ENCODE measurements at places on chromosomes 6 and 20. TPM values are rescaled to one million over a fixed set of nuclear protein-coding genes. Genes with fewer than 3 reads are reported as not detected.
A peak's percentile ranks its signal among the peaks of the same experiment; 100 is the strongest.

- DNase-seq, result no peak
Observed at GRCh38 chr20:22949331-22950109, 85.6 kb upstream of the SSTR4 start.

DNA sequence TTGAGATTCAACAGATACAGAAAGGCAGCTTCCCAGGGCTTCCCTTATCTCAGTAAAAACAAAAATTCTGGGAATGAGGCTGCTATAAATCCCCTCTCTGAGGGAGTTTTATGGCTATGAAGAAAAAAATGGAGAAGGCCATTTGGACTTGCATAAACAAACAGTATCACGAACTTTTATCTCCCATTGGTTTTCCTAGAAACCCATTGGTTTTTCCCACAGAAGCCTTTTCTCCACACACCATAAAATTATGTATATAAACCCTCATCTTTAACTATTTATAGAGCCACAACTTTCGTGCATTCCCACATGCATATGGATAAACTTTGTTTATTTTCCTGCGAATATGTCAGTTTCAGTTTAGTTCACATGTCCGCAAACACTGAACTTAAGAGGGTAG is 36.2 kb upstream of the BTBD3 start:
- DNase-seq, result no peak

DNA sequence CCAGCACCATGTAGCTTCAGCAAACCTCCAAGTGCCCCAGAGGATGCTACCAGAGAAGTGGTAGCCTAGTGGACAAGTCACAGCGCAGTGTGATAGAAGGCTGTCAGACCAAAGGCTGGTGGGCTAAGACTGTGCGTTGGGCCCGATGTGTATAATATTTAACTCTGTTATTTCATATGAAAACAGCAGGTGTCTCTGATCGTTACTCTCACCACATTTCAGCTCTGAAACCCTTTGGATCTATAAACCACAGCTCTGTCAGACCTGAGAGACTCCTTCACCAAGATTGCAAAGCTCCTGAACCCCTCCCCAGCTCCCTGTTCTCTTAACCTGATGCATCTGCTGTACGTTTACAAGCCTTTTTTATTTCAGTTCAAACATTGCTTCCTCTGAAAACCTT is 43.8 kb downstream of the ISM1 start:
- no peak for DNase-seq

DNA sequence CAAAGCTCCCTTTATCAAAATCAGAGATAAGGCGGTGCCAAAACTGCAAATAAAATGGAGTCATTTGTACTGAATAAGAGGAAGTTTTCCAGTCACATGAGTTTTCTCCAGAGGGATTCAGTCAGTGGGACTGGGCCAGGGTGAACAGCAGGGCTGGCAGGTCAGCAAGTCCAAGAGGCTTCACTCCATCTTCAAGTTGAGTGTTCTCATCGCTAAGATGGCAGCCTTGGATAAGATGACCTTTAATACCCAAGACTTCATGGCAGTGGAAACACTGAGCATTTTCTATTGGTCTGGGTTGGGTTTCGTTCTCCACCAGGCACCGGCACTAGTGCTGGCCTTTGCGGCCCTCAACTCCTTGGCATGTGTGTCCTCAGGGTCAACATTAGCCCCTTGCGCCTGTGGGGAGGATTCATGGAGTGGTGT is 29.3 kb upstream of the IGF2R start:
- DNase-seq, result no peak

GRCh38 chr20:51444467-51444866 is 98.1 kb downstream of the NFATC2 start:
- no peak for DNase-seq

GRCh38 chr6:98824162-98824901 is 10.0 kb upstream of the POU3F2 start:
- no peak for DNase-seq

GRCh38 chr6:41976794-41977484 is 35.3 kb upstream of the CCND3 start:
- no peak for DNase-seq

DNA sequence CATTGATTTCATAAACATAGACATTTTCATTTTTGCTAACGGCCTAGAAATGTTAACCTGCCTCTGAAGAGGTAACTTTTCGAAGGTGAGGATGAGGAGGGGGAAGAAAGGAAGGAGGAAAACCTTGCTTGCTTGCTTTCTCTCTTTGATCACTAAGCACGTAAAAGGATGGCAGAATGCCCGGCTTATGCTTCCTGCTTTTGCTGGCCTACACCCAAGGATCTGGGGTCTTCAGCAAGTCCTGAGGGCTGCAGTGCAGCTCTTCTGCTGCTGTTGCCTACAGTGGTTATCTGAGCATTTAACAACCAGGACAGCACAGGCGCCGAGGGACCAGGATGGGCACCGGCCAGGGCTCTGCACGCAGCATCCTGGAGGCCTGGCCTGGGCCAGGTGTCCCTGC is 150.8 kb upstream of the TAB2 start:
- DNase-seq, result no peak

DNA sequence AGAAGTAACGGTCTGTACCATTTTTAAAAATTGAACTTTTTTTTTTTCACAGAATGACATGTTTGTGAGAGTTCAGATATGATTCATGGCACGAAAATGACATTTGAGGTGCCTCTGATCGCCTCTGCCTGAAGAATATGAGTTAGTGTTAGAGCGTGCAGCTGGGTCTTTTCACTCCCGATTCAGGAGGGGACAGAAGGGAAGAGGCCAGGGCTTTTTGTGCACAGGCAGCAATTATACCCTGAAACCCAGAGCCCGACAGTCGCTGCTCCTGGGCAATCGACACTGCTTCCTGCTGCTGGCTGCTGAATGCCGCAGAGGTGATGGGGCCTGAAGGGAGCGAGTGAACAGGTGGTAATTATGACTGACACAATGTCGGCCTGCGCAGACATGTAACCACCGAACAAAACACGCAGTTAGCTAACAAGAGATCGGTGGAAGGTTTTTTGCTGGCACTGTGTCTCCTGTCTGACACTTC is 652.0 kb upstream of the NOX3 start:
- no peak for DNase-seq

GRCh38 chr20:62980970-62981369 is 25.8 kb downstream of the BHLHE23 start:
- no peak for DNase-seq

DNA sequence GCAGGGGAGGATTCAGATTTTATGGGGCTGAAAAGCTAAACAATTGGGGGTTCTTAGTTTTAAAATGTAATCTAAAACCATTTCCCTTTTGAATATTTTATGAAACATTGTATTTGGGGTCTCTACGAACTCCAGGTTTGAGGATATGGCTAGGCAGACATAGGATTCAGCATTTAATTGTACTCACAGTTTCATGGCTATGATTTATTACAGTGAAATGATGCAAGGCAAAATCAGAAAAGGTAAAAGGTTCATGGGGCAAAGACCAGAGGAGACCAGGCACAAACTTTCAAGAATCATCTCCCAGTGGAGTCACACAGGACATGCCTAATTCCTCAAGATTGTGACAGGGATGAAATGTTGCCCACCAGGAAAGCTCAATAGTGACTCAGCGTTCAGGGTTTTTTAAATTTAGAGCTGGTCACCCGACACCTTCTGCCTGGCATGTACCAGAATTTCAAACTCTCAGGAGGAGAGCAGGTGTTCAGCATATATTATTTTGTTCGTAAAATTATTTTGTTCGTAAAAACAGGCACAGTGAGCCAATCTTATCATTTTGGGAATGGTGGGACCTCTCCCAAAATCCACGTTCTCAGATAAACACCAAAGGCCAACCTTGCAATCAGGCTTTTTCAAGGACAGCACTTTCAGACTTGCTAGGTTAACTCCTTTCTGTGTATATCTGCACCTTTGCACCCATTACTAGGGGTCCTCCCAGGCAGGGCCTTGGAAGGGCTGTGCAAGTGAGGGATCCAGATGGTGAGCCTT is 270.3 kb downstream of the NKAIN2 start:
- no peak for DNase-seq

DNA sequence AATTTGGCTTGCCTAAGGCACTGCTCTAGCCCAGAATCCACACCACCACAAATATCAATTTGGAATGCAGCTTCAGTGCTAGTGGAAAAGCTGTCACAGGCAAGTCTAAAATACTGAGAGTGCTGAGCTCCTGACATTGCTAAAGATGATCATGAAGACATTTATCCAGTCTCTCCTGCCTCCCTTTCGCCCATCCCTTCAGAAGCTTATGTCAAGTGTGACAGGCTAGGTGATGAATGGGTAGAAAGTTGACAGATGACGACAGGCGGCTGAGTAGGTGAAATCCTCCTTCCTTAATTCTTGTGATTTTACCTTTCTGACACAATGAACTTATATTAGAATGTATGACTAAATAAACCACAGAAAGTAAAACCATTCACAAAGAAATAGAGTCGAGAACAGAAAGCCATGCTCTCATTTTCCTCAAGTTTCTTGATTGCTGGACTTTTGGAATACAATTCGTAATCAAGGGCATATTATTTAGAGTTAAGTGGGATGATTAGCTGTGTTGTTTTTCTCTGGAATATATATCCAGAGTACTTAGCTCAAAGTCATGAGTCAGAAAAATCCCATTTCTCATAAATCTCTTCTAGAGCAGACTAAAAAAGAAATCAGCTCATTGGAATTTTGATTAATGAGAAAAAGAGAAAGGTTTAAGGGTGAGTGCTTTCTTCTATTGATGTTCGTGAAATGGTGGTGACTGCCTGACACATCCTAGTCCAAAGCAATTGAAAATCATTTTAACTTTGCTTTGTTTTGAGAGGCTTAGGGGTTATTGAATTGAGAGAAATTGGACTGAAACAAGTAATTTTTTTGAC is 1228.2 kb upstream of the CITED2 start:
- DNase-seq, result no peak

GRCh38 chr6:88499436-88499835 is 333.3 kb upstream of the CNR1 start:
- DNase-seq, result no peak

GRCh38 chr6:39934131-39934757 is at the start of gene MOCS1:
TSS of gene MOCS1 (minus strand) at chr6:39934462. CDS start at chr6:39934417, 45 bp downstream.
- peak; percentile 68 for DNase-seq

DNA sequence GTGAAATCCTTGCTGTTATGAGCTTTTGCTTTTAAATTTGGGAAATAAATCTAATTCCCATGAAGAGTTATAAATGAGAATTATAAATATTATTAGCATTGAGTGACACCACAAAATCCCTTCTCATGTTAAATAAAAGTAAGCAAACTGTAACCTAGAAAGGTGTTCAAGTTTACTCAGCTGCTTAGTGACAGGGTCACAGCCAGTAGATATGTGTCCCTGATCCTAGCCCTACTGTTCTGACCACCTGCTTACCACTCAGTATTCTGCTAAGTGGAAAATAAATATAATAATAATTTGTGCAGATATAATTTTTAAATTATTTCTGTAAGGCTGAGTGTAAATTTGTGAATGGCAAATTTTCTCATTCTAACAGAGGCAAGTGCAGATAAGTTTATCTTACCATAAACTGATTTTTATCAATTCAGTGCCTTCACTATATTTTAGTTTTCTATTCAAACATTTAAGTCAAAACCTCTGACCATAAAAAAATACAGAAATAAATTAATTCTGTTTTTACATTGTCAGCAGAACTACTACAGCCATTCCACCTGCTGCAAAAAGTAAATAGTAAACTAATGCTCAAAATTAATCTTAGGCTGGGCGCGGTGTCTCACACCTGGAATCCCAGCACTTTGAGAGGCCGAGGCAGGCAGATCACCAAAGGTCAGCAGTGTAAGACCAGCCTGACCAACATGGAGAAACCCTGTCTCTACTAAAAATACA is 118.2 kb downstream of the TENT5A start:
- DNase-seq, result no peak

GRCh38 chr6:12075067-12075563 is 63.0 kb downstream of the HIVEP1 start:
- DNase-seq, result no peak

DNA sequence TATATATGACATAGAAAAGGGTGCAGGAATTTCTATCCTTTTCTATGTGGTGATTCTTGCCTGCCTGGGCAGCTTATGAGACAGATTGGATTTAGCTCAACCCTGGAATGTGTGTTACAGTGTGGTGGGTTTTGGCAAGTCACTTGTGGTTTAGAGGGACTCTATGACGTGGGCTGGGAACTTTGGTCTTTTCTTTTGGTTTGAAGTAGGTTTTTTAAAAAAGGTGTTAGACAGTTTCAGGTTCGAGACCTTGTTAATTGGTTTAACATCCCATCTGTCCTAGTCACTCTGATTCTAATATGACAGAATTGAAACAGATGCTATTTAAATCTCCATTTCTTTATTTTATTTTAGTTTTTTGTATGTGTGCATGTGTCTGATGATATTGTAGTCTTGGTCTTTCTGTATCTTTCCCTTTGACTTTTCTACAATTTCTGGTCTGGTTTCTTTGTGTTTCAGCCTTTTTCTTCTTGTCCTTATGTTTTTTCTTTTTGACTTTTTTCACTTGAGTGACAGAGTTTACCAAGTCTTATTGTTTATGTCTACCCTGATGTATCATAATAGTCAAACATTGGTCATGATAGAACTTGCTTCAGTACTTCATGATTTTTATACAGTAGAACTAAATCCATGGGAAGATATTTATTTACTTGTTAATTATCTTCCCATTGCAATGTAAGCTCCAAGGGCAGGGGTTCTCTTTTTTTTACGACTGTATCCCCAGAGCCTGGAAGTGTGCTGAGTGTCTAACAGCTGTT is 174.3 kb downstream of the CDKAL1 start:
- DNase-seq, result no peak

DNA sequence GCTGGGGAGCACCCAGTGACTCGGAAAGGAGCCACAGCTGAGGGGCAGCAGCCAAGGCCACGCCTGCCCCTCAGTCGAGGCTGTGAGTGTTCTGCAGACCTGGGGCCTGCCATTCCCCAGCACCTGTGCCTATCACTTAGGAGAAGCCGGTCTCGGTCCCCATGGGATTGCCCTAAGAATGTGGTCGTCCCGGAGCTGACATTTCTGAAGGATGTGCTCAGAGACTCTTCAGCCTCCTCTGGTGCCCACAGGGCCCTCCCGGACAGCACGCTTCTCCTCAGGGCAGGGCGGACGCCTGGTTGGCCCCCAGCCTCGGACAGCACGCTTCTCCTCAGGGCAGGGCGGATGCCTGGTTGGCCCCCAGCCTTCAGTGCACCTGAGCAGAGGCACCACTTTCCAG is 223.9 kb downstream of the ERMARD start:
- DNase-seq, result no peak

GRCh38 chr20:278607-279571 is 11.7 kb downstream of the C20orf96 start:
- DNase-seq, result no peak

Gene HEY2
- total RNA-seq, result 1.5 TPM

Gene SLC25A27
- total RNA-seq, result 10.1 TPM

Gene AP5S1
- 11.5 TPM for total RNA-seq

Gene ECT2L
- total RNA-seq, result 4.1 TPM

Gene C4B
- 117 TPM for total RNA-seq

Gene CDH22
- total RNA-seq, result 0.46 TPM
